Activated CD8-positive, alpha-beta memory T cell treated with anti-CD3 and anti-CD28 coated beads for 48 hours (primary cell): ENCODE measurements at places on chromosomes 3 and 15.

- no peak for DNase-seq
These were observed 265.1 kb downstream of the NFKBIZ start for GRCh38 chr3:102114264-102114979.

DNA sequence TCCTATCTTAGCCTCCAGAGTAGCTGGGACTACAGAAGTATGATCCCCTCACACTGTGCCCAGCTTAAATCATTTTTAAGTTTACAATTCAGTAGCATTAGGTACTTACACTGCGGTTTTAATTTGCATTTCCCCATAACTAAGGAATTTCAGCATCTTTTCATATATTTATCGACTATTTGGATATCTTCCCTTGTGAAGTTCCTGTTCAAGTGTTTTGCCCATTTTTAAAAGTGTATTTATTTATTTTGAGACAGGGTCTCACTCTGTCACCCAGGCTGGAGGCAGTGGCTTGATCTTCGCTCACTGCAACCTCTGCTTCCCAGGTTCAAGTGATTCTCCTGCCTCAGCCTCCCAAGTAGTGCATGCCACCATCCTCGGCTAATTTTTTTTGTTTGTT, 12.5 kb upstream of the MAP2K1 start:
- no peak for DNase-seq

DNA sequence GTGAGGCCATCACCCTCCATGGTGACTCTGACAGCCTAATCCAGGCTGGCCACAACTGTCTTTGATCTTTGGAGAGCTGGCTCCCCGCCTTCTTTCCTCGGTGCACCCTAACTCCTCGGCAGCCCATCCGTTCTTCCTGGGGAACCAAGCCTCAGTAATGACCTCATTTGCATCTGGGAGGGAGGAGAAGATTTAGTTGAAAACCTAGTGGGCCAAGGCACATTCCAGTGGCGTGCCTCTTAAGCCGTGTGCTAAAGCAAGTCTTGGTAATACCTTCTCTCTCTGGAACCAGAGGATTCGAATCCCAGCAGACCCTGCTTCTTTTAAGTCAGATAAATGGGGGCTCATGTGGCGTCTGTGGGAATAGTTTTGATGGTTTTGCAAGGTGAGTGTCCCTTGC, 233.1 kb downstream of the EBLN2 start:
- no peak for DNase-seq

DNA sequence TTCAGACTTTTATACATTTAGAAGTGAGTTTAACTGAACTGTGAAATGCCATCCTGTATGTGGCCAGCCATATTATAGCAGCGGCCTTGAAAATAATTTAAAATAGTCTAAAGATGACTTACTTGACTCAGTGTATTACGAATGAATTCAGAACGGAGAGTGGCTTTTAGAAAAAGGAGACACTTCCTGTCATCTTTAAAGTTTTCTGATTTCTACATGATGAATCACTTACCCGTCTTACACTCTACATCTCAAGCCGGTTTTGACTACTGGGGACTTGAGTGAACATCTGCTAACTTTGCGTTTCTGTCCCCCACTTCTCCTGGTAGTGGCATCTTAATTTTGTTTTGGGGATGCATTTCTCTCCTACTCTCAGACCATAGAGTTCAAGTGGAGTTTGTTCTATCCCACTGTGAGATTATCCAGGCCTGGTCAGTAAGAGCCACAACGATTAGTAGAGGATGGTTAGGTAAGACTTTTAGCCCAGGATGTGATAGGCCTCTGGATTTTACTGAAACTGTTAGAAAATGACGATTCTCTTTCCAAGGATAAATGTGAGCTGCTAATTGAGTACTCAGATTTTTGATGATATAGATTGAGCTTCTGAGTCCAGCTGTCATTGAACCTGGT, 175.4 kb upstream of the CADPS start:
- no peak for DNase-seq

DNA sequence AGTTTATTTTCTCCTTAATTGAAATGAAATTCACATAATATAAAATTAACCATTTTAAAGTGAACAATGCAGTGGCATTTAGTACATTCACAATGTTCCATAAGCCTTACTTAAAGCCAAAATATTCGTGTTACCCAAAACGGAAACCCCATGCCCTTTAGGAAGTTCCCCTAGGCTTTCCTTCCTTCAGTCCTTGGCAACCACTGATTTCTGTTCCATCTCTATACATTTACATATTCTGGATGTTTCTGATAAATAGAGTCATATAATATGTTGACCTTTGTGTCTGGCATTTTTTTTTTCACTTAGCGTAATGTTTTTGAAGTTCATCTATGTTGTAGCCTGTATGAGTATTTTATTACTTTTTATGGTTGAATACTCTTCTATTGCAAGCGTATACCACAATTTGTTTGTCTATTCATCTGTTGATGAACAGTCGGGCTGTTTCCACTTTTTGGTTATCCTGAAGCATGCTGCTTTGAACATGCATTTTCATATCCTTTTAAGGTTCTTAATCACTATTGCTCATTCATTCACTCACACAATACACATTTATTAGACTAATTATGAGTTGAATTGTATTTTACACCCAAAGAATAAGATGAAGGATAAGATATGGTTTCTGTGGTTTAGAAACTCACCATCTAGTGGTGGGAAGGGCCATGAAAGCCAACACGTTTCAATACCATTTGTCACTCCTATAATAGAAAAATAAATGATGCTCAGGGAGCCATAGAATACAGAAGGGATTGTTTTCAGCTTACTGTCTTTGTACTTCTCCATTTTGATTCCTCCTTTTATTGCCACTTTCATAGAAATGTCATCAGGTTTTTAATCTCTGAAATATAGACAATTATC, 408.2 kb upstream of the CBLB start:
- no peak for DNase-seq

DNA sequence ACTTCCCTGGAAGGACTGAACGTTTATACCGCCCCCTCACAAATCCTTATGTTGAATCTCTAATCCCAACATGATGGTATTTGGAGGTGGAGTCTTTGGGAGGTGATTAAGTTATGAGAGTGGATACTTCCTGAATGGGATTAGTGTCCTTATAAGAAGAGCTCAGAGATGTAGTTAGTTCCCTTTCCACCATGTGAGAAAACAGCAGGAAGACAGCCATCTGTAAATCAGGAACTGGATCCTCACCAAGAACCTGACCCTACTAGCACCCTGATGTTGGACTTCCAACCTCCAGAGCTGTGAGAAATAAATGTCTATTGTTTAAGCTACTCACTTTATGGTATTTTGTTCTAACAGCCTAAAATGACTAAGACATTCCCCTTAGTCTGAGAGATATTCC, 33.3 kb upstream of the SACM1L start:
- DNase-seq = no peak

GRCh38 chr3:125367403-125368230, 7.5 kb downstream of the ZNF148 start:
- DNase-seq = no peak

DNA sequence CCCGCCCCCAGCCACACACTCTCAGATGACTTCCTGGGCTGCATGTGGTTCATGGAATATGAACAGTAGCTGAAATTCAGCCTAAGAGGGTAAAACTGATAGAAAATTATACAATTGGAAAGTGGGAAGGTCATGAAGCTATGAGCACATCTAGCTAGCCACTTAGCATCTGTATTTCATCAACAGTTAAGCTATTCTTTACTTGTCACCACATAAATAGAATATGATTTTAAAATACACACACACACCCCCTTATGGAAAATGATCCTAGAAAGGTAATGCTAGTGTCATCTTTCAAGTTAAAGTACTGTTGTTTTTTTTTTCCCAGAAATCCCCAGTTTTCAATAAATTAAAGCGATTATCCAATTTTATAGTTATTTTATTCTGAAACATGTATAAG, 3.6 kb downstream of the MAP4 start:
- DNase-seq = no peak

- no peak for DNase-seq
These were observed 5.9 kb downstream of the EIF2AK4 start for GRCh38 chr15:39939487-39940452.

DNA sequence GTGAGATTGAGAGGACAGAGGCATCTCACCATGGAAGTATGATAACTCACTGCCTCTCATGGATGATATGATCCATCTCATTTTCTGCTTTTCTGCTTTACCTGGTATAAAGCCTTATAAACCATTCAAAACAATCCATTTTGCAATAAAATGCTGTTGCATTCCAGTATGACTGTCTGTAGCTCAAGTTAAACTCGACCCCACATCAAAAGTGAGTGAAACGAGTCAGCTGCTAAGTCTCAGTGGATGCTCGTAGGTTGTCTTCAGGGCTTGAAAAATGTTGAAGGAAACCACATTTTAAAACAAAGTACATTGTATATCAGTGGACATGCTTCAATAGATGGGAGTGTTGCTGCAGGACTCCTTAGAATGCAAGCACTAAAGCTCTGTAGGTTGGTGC, 839.0 kb downstream of the TUSC7 start:
- DNase-seq = no peak

DNA sequence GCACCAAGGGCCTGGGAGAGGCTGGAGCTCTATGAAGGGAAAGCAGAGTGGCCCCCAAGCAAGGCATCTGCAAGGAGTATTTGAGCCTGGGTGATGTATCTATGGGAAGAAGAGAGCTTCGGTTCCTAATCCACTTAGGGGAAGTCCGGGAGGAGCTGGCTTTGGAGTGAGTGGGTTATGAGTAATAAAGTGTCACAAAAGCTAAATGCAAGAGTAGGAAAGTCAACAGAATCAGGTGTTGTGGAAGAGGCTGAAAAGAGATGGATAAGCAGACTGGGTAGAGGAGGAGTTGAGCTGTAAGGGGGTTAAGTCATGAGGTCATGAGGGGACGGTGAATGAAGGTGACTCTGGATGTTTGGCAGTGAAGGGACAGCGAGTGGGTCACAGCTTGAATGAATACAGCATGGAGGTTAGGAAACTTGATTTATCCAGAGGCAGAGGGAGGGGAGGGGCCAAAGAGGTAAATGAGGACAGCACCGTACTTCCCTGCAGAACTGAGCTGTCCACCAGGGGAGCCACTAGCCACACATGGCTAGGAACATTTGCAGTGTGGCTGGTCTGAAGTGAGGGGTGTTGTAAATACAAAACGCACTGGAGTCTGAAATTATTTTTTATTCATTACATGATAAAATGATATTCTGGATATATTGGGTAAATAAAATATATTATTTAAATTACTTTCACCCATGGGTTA, 83.3 kb downstream of the ADCY5 start:
- no peak for DNase-seq

GRCh38 chr3:50242381-50242770, 6.4 kb downstream of the GNAI2 start:
- DNase-seq = no peak

DNA sequence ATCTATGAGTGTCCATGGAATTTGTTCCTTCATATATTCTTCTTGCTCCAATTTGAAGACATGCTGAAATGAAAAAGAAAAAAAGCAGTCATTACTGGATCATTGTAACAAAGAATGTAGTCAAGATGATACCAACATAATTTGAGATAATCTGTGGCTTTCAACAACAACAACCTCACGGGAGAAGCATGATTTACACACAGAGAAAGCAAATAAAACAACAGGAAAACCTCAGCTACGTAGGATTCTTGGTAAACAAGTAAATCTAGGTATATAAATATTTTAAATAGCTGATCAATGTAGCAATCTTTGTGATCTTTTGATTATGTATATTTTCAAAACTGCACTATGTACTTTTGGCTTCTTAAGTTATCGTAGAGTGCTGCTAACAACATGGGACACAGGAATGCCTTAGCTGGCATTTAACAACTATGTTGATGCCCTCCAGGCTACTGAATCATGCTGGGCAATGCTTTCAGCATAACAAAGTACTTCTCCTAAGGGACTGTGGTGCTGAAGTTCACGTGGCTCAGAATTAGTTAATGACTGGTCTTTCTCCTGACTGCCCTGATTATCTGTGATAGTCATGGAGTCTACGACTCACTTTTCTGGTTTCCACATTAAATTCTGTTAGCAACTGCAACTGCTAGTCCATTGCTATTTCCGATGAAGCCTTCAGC, 96.5 kb upstream of the MYO5C start:
- DNase-seq = no peak
